GM06990 (cell line): ENCODE measurements at places on chromosomes 2 and 18.

GRCh38 chr2:23621616-23622015, 236.6 kb downstream of the KLHL29 start:
- DNase-seq = no peak

DNA sequence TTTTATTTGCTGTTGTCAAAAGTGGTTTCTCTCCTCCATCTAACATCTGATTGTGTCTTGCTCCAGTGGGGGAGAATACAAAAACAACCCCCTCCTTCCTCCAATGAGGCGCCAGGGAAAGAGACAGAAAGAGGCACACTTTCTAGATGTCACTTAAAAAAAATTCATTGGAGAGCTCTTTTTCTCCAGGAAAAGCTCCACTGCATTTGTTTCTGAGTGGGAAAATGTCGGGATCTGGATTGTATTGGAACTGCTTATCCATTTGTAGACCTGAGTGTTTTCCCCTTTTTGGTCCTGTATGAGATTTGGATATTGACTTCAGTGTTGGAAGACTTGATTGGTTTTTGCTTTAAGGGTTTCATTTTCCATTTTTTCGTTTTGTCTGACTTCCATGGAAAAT, 995 bp downstream of the MBD5 start:
- DNase-seq = no peak

GRCh38 chr2:108611021-108611420, 76.8 kb downstream of the LIMS1 start:
- no peak for DNase-seq

- no peak for DNase-seq
Observed at GRCh38 chr2:21643180-21643579, 519.4 kb downstream of the TDRD15 start.

DNA sequence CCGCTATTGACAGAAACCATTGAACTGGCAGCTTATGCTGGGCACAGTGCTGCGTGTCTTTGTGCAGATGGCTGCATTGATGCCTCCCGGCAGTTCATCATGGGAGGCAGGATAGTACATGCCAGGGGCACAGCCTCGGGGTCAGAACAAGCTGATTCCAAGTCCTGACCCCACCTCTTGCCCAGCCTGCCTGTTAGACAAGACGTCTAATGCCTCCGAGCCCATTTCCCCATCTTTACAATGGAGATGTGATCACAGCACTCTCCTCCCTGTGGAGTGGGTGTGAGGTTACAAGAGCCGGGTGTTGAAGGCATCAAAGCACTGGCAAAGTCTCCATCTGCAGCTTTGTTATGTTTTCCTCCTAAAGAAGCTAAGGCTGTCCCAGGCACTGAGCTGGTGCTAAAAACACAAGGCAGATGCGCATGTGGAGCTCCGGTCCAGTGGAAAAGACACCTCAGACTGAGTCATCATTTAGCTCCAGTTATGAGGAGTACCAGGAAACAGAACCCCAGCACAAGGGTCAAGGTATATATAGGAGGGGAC, 125.7 kb upstream of the EPAS1 start:
- DNase-seq = no peak

DNA sequence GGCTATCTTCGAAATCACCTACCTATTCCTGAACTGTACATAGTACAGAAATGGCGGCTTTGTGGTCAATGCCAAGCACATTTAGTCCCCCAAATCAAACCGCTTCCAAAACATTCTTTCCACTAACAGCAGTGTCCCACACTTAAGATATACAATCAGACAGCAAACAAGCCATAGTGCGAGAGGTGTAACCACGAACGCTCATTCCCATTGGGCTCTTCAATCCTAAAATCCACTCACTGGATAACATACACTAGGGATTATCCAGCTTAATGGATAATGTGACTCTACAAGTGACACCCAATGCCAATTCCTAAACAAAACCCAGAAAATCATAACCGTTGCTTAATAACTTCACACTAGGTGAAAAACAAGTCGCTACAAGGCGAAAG, 2.0 kb downstream of the XPO1 start:
- no peak for DNase-seq

DNA sequence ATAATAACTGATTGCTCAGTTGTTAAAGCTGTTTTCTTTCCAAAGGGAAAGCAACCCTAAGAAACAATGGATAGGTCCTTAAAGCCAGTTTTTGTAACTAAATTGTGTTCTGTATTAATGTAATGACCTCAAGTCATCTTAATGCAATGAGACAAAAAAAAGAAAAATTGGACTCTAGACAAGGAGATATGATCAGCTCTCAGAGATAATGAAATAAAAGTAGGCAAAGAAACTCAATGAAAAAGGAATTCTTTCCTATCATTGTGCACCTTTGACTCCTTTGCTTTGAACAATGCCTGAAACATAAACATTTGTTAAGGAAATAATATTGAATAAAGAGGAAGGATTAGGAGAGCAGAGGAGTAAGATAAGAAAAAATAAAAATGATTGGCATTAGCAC, 86.1 kb downstream of the RIT2 start:
- no peak for DNase-seq

GRCh38 chr18:76544511-76545345, 49.7 kb upstream of the ZNF516 start:
- DNase-seq = no peak

- DNase-seq = no peak
Observed at GRCh38 chr2:224433442-224433841, 31.5 kb upstream of the FAM124B start.

- no peak for DNase-seq
Observed at GRCh38 chr2:157789933-157790511, 86.1 kb downstream of the ACVR1 start.

- no peak for DNase-seq
Observed at GRCh38 chr2:210007895-210008294, 5.5 kb downstream of the RPE start.
